Stimulated activated effector memory CD8-positive, alpha-beta T cell treated with anti-CD3 and anti-CD28 coated beads, Interleukin-12 subunit alpha, Interleukin-12 subunit beta, amount 100 ng/mL, for 72 hours (primary cell): ENCODE measurements at places on chromosomes 11 and 22.
A peak's percentile ranks its signal among the peaks of the same experiment; 100 is the strongest.

DNA sequence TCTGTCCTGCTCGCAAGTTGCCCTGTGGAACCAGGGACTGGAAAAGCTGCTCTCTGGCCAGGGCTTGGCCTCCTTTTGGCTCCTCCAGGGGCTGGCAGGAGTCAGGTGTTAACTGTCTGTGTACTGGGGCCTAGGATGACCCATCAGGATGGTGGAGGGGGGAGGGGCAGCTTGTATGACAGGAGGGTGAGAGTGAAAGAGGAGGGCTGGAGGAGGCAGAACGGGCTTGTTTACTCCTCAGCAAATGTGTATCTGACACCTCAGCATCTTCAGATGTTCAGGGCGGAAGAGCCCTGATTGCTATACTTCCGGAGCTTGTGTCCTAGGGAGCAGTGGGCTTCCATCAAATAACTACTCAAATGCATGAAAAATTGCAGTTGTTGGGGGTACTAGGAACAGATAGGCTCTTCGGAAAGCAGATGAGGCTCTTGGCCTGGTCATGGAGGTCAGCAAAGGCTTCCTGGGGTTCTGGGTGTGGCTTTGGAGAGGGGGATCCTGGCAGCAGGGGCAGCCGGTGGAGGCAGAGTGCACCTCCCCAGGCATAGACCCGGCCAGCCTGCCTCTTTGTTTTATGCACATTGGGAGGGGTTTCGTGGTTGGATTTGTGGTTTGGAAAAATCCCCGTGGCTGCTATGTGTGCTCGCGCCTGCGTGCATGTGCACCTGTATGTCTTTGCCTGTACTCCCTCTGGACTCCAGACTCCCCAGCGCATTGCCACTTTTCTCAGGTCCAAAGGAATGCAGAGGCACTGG, 31.2 kb downstream of the CD82 start:
- DNase-seq: peak; percentile 72

DNA sequence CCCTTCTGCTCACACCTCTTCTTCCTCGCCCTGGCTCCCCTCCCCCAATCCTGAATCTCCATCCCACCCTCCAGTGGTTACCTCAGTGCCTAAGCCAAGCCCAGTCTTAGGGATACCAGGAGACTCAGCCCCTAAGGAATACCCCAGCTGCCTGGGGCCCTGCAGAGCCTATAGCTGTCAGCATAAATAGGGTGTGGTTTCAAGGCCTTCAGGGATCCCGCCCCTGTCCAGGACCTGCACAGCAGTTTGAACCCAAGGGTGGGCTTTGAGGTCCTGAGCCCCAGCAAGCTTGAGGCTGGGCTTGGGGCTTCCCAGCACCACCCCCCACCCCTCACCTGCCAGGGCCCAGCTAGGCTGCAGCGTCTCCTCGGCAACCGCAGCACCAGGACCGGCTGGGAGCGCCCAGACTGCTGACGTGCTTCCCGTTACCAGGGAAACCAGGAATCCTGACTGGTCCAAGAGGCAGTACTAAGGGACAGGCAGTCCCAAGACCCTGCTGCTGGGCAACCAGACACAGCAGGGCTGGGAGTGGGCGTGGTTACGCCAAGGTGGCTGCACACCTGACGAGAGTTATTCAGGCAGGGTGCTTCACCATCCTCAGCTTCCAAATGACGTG, 13.7 kb downstream of the APBB1 start:
- peak; percentile 45 for DNase-seq

- DNase-seq: no peak
These were observed 2.6 kb upstream of the ATG2A start for GRCh38 chr11:64919627-64920026.

GRCh38 chr22:24188705-24189248, 7.5 kb downstream of the SUSD2 start:
- DNase-seq: no peak

- DNase-seq: no peak
These were observed 198.8 kb upstream of the NARS2 start for GRCh38 chr11:78773492-78773891.

DNA sequence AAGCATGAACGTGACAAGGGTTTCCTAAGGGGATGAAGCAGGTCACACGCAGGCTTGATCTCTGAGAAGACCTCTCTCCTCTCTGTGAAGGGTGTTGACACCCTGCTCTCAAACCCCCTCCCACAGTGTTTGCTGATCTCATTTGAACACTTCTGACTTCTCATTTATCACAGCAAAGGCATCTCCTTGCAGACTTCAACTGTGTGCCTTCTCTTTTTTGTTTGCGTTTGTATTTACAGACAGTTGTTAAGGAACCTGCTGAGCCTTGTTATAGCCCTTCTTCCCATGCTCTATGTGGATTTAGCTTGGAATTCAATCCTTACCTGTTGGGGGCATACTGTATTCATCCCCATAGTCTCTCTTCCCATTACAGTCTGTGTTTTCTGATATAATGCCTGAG, 206.5 kb downstream of the NELL1 start:
- DNase-seq: no peak

- no peak for DNase-seq
These were observed 71.9 kb upstream of the CDON start for GRCh38 chr11:126134461-126135155.

DNA sequence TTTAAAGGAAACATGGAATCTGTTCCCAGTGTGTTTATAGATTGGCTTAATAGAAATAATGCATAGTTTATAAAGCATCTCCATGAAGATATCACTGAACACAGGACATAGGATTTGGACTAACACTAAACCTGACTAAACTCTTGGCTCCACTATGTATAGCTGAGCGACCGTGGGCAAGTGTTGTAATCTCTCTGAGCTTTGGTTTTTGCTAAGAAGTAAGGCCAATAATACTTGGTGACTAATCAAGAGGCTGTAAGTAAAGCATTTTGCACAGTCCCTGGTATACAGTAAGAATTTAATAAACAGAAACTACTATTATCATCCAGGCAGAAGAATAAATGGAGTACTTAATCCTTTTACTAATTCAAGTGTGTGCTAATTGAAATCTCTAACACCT, 125.5 kb upstream of the MTMR2 start:
- DNase-seq: no peak

DNA sequence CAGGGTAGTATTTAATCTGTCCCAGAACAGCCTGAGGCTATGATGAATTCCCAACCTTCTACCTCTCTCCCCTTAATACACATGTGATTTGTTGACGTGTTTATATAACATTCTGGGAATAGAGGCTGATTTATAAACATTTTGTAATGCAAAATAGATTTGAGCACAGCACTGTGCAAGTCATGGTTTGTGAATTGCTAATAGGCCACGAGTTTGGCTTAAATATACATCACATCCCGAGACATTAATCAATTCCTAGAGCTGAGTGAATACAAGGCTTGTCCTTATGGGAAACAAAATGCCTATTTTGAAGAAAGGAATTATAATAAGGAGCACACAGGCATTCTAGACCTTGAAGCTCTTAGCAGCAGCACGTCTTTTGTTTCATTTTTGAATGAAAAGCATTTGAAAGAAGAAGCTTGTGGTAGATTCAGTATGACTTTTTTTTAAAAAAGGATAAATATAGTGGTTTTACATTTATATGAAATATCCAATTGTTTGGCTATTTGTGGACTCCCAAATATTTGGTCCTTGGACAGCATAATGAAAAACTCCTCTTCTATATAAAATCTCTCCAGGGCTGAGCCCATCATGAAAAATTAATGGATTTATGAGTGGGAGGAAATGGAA, 116.4 kb downstream of the SLC17A6 start:
- DNase-seq: no peak

- DNase-seq: no peak
These were observed 20.4 kb downstream of the ZNRF3 start for GRCh38 chr22:28903729-28904128.

DNA sequence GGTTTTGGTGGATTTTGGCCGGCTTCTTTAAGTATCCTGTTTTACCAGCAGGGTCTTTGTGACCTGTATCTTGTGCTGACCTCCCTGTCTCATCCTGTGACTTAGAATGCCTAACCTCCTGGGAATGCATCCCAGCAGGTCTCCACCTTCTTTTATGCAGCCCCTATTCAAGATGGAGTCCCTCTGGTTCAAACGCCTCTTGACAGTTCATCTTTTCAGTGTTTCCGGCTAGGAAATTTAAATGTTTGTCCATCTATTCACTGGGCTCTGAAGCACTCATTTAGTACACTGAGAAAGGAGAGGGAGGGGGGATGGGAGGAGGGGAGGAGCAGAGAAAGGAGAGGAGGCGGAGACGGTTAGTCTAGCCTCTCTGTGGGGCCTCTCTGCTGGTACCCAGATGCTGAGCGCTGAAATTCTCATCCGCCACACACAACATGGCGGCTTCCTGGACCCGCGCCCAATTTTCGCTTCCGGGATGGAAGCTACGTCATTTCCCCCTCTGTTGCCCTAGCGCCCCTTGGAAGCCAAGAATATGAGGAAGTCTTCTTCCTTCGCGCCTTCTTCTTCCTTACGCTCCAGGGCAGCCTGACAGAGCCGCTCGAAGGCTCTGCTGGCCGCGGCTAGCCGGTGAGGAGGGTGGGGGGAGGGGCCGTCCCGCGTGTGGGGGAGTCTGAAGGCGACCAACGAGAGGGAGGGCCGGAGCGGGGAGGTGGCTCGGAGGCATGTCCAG, 69.0 kb upstream of the SYT13 start:
- DNase-seq: peak; percentile 66

GRCh38 chr11:59523541-59523940, 12.2 kb downstream of the OR4D9 start:
- no peak for DNase-seq

DNA sequence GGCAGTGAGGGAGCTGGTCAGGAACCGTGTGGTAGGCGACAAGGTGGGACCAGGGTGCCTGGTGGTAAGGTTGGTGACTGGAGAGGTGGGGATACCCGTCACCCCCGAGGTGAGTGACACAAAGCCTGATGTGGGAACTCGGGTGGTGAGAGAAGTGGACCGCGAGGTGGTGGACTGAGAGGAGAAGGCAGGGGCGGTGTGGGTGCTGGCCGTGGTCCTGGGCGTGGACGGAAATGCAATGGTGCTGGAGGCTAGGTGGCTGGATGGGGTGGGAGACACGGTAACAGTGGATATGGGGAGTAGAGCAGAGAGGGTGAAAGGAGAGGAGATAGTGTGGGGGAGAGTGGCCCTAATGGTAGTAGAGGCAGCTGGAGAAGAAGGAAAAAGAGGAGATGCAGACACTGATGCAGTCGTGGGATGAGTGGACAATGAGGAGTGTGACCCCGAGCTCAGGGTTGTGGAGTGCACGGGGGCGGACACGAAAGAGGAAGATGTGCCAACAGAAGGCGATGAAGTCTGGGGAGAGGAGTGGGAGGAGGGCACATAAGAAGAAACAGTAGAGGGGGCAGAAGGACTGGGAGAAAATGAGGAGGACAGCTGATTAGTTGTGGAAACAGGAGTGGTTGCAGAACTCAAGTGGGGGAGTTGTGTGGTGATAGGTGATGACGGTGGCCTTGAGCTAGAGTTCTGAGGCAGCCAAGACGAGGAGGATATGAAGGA, 20.5 kb downstream of the MUC6 start:
- no peak for DNase-seq

DNA sequence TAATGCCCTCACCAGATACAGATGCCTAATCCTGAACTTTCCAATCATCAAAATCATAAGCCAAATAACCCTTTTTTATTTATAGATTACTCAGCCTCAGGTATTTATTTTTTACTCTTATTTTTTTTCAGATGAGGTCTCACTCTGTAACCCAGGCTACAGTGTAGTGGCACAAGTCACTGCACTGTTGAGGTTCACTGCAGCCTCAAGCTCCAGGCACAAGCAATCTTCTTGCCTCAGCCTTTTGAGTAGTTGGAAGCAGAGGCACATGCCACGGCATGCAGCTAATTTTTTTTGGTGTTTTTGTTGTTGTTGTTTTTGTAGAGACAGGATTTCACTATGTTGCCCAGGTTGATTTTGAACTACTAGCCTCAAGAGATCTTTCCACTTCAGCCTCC, 49.5 kb downstream of the TTC28 start:
- DNase-seq: no peak

- no peak for DNase-seq
These were observed 13.2 kb downstream of the FAM181B start for GRCh38 chr11:82720267-82721065.

DNA sequence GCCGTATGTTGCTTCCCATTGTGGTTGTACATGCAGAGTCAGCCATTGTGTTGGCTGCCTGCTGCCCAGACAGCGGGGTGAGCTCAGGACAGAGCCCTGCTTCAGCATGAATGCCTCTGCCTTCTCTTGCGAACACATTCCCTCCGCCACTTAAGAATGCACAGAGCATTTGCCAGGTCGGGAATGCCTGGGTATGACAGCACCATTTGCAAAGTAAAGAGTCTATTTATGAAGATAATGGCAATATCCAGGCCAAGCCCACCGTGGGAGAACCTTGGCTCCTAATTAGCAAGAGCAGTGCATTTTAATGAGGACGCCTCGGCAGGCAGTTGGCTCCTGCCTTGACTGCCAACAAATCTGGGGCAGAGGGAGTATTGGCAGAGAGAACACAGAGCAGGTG, 62.5 kb upstream of the SORL1 start:
- no peak for DNase-seq

GRCh38 chr11:47551086-47551485, 1.8 kb downstream of the CELF1 start:
- no peak for DNase-seq

GRCh38 chr22:31274017-31274416, 18.3 kb downstream of the PIK3IP1 start:
- DNase-seq: no peak

DNA sequence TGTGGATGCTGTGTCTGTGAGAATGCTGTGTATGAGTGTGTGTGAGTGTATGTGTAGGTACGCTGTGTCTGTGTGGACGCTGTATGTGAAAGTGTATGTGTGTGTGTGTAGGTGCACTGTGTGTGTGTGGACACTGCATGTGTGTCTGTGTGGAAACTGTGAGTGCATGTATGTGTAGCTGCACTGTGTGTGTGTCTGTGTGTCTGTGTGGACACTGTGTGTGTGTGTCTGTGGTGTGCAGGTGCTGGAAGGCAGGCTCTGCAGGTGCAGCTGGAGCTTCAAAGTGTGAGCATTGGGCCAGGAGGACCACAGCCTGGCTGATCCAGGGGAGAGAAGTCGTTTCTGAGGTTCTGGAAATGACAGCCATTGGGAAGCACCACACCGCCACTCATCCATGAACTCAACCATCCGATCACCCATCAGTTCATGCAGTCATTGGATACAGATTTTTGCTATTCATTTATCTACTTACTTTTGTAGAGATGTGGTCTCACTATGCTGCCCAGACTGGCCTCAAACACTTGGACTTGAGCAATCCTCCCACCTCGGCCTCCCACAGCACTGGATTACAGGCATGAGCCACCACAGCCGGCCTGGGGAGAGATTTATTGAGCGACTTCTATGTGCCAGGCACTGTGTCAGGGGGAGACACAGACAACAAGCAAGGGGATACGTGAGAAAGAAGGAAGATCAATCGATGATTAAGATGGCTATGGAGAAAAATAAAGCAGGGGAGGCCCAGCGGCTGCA, 9.6 kb downstream of the TRPM5 start:
- DNase-seq: no peak
